ENCODE measurements at places on chromosomes 3 and 15. TPM values are rescaled to one million over a fixed set of nuclear protein-coding genes. Genes with fewer than 3 reads are reported as not detected.

AKAP13 gene
- total RNA-seq, result 65.5 TPM

GRCh38 chr3:16908896-16909295 lies 24.1 kb downstream of the PLCL2 start:
- no peak for DNase-seq

GRCh38 chr15:70091726-70092463 lies 5.8 kb downstream of the TLE3 start:
- DNase-seq, result peak; percentile 73

- DNase-seq, result no peak
Measured at GRCh38 chr3:100366424-100366823, 31.9 kb downstream of the NIT2 start.

DNA sequence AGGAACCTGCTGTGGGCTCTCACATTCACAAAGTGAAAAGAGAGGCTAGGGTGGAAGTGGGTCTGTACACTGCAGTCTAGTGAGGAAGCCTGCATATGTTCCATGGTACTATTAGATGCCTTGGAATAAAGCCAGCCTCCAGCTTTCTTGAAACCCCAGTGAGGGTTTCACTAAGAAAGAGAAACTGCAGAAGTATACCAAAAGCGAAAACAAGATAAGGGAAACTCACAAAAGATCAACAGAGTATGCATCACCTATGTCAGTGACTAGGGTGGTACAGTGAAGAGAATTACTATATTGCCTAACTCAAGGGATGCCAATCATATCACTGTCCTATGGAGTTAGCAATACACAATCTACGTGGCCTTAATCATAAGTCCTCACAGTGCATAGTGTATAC lies 212.5 kb upstream of the GADL1 start:
- DNase-seq, result no peak

DNA sequence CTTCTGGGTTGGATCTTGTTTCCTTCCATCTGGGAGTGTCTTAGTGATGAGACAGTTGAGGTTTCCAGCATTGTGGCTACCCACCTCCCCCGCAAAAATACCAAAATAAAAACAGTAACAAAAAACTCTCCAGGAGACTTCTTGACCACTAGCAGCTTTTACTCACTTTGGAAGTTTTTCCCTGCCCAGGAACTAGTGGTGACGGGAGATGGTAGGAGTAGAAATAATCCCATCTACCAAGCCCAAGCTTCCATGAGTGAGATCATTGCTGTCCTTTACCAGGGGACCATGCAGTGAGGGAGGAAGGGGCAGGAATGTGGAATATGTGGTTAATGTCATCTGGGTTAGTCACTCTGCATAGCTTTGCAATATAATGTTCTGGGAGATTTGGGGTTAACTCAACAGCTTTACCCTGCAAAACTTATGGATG lies 187.7 kb downstream of the ITPR1 start:
- DNase-seq, result no peak
